ENCODE measurements at places on chromosomes 3 and 15.

DNA sequence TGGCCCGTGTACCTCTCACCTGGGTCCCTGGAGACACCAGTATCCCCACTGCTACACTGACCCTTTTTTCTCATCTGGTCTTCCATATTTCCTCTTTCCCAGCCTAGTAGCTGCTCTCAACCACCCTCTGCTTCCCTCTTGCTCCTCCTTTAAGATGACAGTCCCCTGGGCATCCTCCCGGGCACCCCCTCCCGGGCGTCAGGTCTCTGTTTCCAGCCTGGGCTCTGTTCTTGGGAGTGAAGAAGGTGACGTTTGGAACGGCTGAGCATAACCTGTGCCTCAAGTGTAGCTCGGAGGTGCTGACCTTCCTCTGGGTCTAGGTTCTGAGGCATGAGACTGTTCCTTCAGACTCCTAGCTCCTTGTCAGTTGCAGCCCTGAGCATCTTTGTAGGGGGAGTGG, 101.2 kb downstream of the VGLL4 start:
- no peak for DNase-seq

DNA sequence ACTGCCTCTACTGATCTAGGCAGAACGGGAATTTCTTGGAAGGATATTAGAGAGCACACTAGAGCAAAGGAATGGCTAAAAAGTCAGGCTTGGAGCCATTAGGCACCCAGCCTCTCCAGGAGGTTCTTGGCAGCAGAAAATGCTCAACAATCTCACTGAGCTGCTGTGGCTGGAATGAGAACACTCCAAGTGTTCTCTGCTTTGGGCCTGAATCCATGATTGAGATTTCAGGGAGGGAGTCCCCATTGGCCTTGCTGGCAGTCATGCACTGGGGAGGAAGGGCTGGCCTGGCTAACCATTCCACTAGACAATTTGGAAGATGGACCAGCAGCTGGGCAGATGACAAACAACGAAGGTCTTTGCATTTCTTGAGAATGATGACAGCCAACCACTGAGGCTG, 362.6 kb downstream of the SHQ1 start:
- no peak for DNase-seq

GRCh38 chr3:103803787-103804186, 1369.0 kb downstream of the ZPLD1 start:
- DNase-seq, result no peak

- no peak for DNase-seq
Measured at GRCh38 chr3:55172913-55173312, 245.1 kb upstream of the LRTM1 start.

GRCh38 chr3:28923994-28924393, 356.9 kb upstream of the RBMS3 start:
- DNase-seq, result no peak

GRCh38 chr3:98730338-98730737, 32.8 kb upstream of the ST3GAL6 start:
- no peak for DNase-seq

Measured in activated T-helper 1 cell treated with anti-CD3 and anti-CD28 coated beads, Interleukin-2, amount 50 U/mL, for 16 hours (primary cell).